Retina (tissue), 1 donor: ENCODE measurements at places on chromosomes 16 and 17.
A peak's percentile ranks its signal among the peaks of the same experiment; 100 is the strongest.

DNA sequence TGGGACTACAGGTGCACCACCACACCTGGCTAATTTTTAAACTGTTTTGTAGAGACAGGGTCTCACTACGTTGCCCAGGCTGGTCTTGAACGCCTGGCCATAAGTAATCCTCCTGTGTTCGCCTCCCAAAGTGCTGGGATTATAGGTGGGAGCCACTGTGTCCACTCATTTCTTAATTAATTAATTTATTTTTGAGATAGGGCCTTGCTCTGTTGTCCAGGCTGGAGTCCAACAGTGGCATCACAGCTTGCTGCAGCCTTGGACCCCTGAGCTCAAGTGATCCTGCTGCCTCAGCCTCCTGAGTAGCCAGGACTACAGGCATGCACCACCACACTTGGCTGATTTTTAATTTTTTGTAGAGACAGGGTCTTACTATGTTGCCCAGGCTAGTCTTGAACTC, 47.1 kb upstream of the TRAP1 start:
- no peak for DNase-seq

- DNase-seq, result no peak
Observed at GRCh38 chr16:83774066-83774465, 33.7 kb upstream of the HSBP1 start.

- no peak for DNase-seq
Observed at GRCh38 chr17:42530952-42531454, 5.0 kb upstream of the NAGLU start.

DNA sequence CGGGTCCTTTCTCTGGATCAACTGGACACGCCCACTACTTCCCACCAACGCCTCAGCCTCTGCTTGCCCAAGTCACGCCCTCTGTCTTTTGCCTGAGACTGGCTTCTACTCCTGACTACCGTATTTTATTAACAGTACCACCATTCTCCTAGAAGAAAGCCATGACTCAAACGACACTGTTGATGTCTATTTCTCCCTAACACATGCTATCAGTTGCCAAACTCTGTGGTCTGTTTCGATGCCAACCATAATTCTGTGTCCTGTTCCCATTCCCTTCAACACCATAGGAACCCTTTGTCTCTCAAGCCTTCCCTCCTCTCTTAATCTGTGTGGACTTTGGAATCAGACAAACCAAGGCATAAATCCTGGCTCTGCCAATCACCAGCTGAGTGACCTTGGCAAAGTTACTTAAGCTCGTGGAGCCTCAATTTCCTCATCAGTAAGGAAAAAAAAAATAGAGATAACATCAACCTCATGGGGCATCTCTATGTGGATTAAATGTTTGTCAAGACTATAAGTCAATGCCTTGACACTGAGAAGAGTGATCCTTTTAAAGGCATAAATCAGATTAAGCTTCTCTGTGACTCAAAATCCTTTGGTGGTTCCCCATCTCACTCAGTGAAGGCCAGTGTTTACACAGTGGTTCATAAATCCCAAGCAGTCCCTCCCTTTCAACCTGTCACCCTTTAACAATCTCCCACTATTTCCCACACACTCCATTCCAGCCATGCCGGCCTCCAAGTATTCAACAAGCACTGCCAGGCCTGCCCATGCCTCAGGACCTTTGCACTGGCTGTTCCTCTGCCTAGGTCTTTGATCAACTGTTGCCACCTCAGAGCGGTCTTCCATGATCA, 45.6 kb downstream of the ERN1 start:
- DNase-seq, result no peak

- DNase-seq, result no peak
Observed at GRCh38 chr16:81608523-81609209, 164.1 kb downstream of the CMIP start.

- no peak for DNase-seq
Observed at GRCh38 chr16:17275076-17276009, 195.4 kb downstream of the XYLT1 start.

GRCh38 chr17:77223642-77224420, 83.1 kb downstream of the SEC14L1 start:
- DNase-seq, result no peak

DNA sequence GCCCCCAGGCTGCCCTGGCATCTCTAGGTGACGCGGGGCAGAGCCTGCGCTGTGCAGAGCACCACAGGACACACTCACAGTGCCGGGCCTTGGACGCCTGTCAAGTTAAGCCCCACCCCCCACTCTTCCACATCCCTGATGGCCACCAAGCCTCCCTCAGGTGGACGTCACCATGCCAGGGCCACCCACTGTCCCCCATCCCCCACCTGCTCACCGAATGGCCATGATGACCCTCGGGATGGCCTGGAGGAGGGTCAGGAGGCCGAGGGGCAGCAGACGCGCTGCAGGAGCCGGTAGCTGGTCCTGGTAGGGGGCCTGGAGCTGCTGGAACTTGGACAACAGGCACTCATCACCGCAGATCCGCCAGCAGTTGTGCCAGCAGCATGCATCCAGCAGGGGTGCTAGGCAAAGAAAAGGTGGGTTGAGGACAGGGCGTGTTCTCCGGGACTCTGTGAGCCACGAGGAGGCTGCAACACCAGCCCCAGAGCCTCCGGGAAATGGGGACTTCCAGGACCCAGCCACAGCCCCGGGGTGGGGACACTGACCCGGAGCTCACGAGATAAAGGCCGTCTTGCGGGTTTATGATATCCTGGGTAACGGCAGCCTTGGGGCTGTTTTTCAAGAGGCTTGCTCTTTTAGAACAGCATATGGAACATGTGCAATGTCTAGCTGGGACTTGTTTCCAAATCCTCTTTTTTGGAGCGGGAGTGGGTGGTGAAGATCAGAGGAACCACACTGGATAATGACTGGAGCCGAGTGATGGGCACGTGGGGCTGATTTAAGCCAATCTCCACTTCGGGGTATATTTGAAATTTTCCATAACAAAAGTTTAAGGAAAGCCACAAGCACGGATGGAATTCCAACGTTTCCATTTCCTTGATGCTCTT, 11.4 kb downstream of the C16orf95 start:
- DNase-seq, result no peak

DNA sequence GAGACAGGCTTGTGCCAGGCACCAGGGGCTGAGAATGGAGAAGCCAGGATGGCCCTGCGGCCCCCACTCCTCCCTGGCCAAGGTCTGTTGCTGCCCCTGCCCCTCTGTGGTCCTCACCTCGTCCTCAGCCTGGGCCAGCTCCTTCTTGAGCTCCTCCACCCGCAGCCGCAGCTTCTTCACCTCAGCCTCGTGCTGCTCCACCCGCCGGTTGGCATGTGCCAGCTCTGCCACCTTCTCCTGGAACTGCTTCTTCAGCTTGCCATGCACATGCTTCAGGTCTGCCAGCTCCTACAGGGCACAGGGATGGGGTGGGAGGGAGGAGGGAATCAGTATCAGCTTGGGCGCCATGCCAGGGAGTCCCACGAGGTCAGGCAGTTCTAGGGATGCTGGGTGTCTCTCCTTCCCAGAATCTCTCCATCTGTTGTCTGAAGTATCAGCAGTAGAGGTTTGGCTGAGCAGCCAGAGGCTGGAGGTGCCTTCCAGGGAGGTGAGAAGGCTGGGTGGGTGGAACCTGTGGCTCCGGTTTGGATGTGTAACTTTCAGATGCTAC, 20.1 kb downstream of the CCDC102A start:
- no peak for DNase-seq

GRCh38 chr17:55898195-55898594, 147.3 kb downstream of the PCTP start:
- DNase-seq, result no peak

GRCh38 chr17:80716986-80717719, 172.5 kb downstream of the RPTOR start:
- DNase-seq, result no peak

GRCh38 chr17:60318326-60318725, 73.6 kb downstream of the USP32 start:
- no peak for DNase-seq

DNA sequence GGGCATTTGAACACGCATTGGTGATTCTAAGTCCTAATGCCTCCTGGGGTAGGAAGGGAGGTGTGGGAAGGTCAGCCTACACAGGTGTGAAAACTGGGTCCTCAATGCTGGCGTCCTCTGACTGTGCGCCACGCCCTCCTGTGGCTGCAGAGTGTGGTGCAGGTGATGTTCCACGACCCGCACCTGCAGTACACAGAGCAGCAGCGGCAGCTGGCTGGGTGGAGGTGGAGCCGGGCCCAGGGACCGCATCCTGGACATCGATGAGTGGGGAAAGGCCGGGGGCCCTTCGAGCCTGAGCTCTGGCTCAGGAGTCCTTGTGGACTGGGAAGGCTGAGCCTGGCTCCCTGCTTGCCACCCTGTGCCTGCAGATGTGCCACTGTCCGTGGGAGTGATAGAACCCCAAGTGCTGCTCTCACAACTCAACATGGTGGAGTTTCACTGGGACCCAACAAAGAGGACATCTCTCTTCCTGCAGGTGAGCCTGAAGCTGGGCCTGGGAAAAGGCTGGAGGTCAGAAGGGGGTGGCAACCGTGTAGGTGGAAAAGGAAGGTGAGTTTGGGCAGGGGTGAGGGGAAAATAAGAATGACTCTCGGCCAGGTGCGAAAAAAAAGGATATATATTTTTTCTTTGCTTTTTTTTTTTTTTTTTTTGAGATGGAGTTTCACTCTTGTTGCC, 14.0 kb upstream of the STAC2 start:
- peak; percentile 45 for DNase-seq

DNA sequence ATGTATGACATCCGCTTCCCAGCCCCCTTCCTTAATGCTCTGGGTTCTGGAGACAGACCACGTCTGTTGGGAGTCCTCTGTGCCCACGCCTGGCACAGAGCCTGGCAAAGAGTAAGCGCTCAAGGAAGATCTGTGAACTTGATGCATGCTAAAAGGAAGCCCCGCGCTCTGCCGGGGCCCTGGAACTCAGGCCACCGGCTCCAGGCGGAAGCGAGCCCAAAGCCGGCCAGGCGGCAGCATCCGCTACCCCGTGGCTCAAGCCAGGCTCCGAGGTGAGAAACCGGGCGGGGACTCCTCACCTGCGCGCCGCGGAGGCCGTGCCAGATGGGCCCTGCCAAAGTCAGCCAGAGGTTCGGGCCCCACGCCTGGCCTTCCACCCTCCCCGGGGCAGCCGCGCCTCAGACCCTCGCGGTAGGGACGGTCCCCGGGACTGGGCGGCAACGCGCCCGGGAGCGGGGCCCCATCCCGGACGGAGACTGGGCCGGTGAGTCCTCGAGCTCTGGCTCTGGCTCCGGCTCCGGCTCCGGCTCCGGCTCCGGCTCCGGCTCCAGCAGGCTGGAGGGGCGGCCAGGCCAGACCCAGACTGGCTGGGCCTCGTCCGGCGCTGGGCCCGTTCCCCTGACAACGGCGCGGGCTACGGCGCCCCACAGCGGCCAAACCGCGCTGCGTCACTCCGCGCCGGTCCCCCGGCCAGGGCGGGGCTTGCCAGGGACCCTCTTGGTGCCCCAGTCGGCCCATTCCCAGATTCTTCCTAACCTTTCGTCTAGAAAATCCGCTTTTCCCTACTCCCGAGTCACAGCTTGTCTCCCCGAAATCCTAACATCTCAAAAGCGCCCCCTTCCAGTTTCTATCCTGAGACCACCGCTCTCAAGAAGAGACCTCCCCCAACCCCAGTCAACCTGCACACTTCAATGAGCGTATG, at the start of gene ZDHHC1:
Gene ZDHHC1 (minus strand): TSS at position 606 of the 922 bp plus-strand sequence. CDS start 8,702 bp downstream, outside the sequence.
- peak; percentile 96 for DNase-seq

DNA sequence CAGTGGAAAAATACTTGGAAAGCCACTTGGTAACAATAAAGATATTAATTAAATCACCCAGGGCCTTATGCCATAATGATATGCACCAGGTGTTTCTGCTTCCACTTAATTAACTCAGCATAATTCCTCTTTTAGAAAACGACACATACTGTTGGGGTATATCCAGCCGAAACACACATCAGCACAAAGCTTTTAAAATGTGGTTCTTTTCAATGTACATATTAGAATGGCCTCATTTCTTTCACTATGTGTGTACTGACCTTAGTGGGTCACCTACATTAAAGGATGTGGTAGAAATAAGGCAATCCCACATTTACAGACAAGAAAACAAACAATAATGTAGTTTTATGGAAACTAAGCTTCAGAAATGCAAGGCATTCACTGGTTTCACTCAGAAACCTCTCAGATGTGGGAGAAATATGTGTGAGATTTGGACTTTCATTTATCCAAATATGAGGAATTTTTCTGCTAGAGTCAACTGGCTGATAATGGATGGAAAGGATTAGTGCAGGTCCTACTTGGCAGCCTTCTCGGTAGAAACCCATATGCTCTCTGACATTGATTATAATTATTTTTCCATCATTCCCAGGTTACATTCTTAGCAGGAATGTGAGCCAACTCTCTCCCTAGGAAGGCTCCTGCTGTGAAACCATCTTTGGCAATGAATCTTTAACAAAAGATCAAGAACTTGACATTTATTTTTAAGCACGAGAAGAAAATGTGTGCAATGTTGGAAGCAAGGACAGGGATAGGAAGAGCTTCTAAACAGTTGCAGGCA, 66.7 kb upstream of the DHX40 start:
- DNase-seq, result peak; percentile 16

DNA sequence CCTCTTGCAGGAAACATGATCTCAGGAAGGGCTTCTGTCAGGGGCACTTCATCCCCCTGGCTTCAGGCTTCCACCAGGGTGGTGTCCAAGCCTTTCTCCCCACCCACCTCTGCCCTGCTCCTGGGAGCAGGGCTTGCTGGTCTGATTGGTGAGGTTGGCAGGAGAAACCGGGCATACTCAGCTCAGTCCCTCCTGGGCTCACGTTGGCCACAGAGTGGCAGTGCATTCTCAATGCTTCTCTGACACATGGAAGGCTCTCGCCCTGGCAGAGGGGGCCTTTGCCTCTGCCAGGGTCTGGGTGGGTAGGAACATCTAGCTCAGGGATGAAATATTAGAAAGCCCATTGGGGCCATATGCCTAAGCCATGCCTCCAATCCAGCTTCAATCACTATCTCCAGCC, 142.8 kb downstream of the AXIN2 start:
- no peak for DNase-seq

DNA sequence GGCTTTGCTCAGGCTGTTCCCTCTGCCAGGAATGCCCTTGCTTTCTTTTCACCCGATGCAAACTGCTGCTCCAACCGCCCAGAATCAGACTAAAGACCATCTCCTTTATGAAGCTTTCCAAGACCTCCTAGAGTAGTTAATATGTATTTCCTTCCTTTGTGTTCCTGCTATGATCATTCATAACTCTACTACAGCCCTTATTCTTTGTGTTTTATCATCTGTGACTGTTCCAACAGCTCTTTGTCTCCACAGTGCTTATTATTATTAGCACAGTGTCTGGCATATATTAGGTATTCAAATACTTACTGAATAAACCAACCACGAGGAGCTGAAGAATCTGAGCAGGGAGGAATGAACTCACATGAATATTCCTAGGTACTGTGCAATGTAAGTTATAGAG, 7.6 kb downstream of the PSME3IP1 start:
- DNase-seq, result no peak

GRCh38 chr17:71632328-71632727, 488.5 kb upstream of the SOX9 start:
- no peak for DNase-seq
